Hepatocyte (in vitro differentiated cells): ENCODE measurements at places on chromosomes 12 and 14. TPM values are rescaled to one million over a fixed set of nuclear protein-coding genes. Genes with fewer than 3 reads are reported as not detected.

CNTN1 gene
- polyA plus RNA-seq = 0.58 and 1.7 TPM in 2 replicates

RFLNA gene
- 54.1 and 67.8 TPM in 2 replicates for polyA plus RNA-seq

RFX4 gene
- not detected in 2 replicates for polyA plus RNA-seq

RAB15 gene
- polyA plus RNA-seq = 38.7 and 40.6 TPM in 2 replicates

DNA sequence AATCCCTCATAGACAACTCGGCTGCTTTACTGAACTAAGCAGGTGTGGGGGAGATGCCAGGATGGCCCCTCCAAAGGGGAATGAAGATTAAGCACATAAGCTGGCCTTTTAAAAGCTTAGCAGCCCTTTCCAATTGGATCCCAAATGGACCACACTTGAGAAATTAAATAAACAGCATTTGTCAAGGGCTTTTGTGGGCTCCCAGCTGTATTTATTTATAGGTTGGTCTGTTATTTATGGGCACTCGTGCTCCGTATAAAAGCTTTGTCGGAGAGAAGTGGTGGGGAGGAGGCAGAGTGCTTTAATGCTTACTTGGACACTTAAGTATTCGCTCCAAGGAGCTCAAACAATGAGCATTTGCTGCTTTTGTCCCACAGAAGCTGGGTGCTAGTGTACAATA lies 580.2 kb downstream of the MED13L start:
- peak; percentile 40 for DNase-seq

GRCh38 chr14:30227436-30227835 lies 299.8 kb upstream of the PRKD1 start:
- DNase-seq = no peak

- DNase-seq = no peak
Measured at GRCh38 chr14:32381869-32382268, 52.8 kb downstream of the AKAP6 start.

DNA sequence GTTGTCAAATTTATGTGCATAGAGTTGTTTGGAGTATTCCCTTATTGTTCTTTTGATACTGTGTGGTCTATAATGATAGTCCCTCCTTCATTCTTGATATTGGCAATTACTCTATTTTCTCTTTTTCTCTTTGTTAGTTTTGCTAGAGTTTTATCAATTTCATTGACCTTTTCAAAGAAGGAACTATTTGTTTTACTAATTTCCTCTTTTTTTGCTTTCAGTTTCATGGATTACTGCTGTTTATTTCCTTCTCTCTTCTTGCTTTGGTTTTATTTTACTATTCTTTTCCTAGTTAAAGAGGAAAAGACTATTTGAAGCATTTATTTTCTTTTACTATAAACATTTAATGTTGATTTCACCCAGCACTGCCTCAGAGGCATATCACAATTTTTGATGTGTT lies 250.9 kb upstream of the PELI2 start:
- no peak for DNase-seq

DNA sequence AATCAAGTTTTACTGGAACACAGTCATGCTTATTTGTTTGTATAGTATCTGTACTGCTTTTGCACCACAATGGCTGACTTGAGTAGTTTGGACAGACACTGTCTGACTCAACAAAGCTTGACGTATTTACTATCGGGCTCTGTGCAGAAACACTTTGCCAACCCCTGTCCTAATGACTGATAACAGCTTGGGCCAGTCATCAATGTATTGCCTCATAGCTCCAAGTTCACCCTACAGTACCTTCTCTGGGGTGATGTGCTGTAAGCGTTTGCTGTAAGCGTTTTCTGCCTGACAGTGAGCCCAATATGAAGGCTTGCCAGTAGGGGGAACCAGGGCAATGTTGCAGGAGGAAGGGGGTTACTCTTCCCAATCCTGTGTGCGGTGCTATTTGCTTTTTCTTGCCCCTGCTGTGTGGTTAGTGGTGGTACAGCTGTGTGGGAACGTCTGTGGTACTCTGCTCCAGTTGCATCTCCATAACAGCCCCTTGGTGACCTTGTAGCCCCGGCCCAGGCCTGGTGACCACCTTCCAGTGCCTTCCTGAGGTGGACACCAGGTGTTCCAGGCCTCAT lies 5.4 kb upstream of the CCDC177 start:
- peak; percentile 85 for DNase-seq

- peak; percentile 35 for DNase-seq
Measured at GRCh38 chr12:94941440-94941862, 62.0 kb downstream of the NDUFA12 start.
